BJ (cell line): ENCODE measurements at places on chromosomes 3 and 15.

- DNase-seq = no peak
These were observed 2.5 kb downstream of the MPI start for GRCh38 chr15:74892313-74892712.

DNA sequence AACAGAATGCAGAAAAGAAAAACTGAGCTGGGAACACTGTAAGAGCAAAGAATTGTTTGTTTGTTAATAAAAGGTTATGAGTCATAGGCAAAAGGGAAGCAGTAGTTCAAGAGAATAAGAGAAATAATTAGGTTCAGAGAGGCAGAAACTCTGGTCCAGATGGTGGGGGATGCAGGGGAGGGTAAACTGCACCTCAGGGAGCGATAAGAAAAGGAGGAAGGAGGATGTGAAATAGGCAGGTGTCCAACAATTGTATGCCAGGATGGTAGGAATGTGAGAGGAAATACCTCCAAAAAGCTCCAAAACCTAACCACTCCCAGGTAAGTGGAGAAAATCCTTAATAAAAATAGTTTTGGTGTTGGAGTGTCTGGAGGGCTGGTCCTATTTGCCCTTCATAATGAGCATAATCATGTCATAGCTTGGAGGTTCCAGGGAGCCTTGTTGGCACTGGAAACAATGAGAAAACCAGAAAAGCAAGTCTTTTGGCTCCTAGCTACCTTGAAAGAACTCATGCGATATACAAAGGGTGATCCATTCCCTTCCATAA is 405.4 kb upstream of the TBL1XR1 start:
- DNase-seq = no peak

- DNase-seq = peak; percentile 91
These were observed 52.7 kb downstream of the NFKBIZ start for GRCh38 chr3:101902041-101902440.

- peak; percentile 43 for DNase-seq
These were observed at the start of gene VGLL3 for GRCh38 chr3:86990734-86991481. Gene VGLL3 (minus strand): TSS chr3:86991149. CDS start chr3:86990743, 406 bp downstream.

DNA sequence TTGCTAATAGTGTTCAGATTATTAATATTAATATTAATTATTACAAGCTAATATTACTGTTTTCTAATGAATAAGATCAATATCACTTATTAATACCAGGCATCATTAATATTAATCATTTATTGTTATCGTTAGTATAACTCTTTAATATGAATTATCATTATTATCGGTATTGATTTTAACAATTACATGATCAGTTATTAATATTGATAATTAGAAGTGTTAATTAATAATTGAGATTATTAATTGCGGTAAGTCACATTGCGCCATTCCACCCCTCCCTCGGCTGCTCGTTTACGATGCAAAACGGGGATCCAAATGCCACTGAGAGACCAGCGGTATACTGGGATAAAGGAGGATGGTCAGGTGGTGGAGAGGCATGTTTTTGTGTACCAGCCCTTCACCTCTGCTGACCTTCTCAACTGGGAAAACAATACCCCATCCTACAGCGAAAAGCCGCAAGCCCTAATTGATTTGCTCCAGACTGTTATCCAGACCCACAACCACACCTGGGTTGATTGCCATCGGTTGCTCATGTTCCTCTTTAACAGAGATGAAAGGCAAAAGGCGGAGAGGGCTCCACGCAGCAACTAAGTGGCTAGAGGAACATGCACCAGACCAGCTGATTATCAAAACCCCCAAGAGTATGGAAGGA is 28.6 kb upstream of the SSUH2 start:
- DNase-seq = no peak

GRCh38 chr3:65619888-65620287 is 418.8 kb downstream of the MAGI1 start:
- DNase-seq = no peak
